Muscle of back (tissue), 13 donors: ENCODE measurements at places on chromosomes 12 and 14. TPM values are rescaled to one million over a fixed set of nuclear protein-coding genes. Genes with fewer than 3 reads are reported as not detected.

DNA sequence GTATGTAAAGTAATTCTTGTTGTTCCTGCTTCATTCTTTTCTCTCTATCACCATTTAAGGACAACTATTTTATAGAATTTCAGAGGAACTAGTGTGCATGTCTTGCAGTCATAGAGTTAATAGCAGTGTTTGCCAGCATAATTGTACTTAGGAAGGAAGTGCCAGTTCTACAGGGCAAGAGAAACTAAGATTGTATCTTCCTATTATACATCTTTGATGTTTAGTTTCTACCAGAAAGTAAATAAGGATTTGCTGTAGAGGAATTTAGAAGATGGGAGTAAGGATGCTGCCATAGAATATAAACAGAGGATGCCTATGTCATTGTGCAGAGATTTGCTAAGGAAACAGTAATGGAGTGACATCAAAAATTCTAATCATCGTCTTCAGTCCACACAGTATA lies 270.9 kb upstream of the NPAS3 start:
- no peak for DNase-seq

The KITLG gene
- 23.2 TPM for polyA plus RNA-seq

DNA sequence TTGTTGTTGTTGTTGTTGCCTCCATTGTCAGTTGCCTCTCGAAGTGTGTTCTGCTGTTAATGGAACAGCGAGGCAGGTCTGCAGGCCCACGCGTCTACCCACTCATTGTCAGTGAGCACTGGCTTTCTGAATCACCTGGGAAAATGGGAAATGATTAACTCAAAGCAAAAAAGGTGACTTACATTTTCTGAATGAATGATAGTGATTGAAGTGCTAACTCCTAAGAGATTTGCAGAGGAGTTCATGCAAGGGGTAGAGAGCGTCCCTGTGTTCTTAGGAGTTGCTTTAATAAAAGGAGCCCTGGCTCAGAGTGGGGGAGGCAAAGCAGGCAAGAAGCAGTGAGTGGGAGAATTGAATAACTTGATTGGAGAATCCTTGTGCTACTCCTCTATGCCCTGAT lies 177.6 kb downstream of the CAND1 start:
- no peak for DNase-seq

DNA sequence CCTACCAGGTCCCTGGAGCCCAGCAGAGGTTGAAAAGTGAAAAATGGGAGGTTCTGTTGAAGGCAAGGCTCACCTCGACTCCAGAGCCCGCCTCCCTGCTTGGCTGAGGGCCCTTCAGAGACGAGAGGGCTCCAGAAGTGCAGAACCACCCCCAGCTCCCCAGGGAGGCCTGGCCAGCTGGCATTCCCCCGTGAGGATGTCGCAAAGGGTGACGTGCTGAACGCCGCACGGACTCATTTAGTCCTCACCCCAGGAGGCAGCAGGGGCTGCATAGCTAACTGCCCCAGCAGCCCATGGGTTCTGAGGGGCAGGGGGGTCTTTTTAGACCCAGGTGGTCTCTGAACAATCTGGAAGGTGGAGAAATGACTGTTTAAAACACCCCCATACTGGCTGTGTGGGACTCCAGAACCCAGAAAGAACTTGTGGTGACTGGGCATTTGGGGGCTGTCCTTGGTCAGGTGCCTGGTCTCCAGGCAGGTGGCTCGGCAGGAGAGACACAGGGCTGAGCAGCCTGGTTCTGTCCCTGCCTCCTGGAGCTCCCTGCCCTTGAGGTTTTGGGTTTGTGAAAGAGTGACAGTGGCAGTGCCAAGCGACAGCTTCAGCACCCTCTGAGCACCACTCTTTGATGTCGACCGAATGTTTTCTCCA lies 32.0 kb downstream of the ANAPC7 start:
- DNase-seq, result no peak

The OVCH1 gene
- 0.57 TPM for polyA plus RNA-seq

GRCh38 chr12:48165089-48165981 lies 8.0 kb upstream of the ASB8 start:
- DNase-seq, result peak; percentile 62

The REM2 gene
- not detected for polyA plus RNA-seq

DNA sequence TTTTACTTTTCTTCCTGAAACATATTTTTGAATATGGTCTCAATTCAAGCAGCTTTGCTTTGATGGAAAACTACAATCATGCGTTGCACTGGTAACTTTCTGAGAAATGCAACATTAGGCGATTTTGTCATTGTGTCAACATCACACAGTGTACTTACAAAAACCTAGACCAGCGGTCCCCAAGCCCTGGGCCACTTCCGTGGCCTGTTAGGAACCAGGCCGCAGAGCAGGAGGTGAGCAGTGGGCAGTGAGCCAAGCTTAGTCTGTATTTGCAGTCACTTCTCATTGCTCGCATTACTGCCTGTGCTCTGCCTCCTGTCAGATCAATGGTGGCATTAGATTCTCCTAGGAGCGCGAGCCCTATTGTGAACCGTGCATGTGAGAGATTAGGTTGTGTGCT lies 163.7 kb upstream of the NOVA1 start:
- DNase-seq, result no peak

DNA sequence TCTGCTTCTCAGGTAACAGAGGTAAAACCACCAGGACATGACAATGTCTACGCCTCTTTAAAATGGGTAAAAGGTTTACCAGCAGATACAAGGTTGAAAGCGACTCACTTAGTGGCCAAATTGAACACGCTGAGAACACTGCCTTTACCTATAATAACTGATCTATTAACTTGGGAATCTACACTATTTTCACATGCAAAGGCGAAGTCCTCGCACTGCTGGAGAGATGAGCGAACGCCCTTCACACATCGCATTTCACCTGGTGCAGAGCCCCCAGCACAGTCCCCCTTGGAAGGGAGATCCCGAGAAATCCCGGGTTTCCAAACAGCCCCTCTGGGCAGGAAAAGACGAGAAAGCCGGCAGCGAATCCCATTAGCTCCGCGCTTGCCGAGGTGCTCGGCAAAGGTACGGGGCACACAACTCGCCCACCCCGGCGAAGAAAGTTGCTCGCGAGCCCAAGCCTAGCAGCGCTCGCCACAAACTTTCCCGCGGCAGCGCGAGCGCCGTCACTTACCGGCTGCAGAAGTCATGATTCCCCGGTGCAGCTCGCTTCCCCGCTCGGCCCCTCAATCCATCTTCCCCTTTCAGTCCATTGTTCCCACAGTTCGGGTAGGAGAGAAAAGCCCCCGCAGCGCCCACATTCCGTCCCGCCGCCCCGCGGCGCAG lies 423 bp downstream of the FGD6 start:
- DNase-seq, result no peak

- DNase-seq, result no peak
Measured at GRCh38 chr12:49969651-49970429, 2.9 kb upstream of the AQP6 start.

GRCh38 chr14:73254247-73255004 lies 17.1 kb downstream of the PAPLN start:
- DNase-seq, result no peak

GRCh38 chr14:95311752-95312151 lies 8.0 kb downstream of the CLMN start:
- DNase-seq, result no peak

GRCh38 chr12:70853326-70853725 lies 67.2 kb downstream of the PTPRR start:
- no peak for DNase-seq

- no peak for DNase-seq
Measured at GRCh38 chr12:1080520-1081223, 89.6 kb downstream of the ERC1 start.

GRCh38 chr14:100533656-100534485 lies 53.3 kb downstream of the BEGAIN start:
- peak; percentile 33 for DNase-seq

The ZDHHC22 gene
- 0.76 TPM for polyA plus RNA-seq

GRCh38 chr12:41856228-41856627 lies 288.4 kb downstream of the GXYLT1 start:
- DNase-seq, result no peak

DNA sequence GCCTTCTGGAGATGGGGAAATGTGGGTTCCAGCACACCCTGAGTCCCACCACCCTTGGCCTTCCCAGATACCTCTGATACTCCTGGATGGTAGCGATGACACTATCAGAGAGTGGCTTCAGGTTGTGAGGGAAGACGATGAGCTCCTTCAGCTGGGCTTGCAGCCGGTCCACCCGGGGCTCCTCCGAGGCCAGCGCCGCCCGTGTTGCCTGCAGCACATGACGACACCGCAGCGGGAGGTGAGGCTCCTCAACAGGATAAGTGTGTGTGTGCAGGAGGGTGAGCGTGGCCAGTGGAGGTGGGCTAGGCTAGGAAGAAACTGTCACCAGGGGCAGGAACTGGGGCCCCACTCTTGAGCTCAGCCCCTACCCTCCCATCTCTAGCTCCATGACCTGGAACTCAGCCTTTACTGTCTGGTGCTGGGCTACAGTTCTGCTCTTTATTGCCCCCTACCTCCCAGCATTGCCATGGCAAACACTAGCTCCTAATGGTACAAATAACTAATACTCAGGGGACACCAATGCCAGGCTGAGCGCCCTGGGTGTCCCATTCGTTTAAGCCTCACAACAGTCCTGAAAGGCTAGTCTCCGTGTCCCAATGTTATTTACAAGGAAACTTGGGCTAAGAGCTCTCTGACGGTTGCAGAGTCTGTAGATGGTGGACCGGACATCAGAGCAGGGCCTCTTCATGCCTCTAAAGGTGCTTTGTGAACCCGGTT lies 64.1 kb downstream of the SYNE3 start:
- DNase-seq, result no peak

The SRRM4 gene
- polyA plus RNA-seq, result 0.12 TPM

- DNase-seq, result no peak
Measured at GRCh38 chr14:93954900-93955849, 21.2 kb downstream of the ASB2 start.

- DNase-seq, result no peak
Measured at GRCh38 chr12:24664161-24664880, 284.6 kb downstream of the BCAT1 start.

- no peak for DNase-seq
Measured at GRCh38 chr12:24488091-24488596, 460.8 kb downstream of the BCAT1 start.

- no peak for DNase-seq
Measured at GRCh38 chr12:105252901-105253300, 16.9 kb upstream of the APPL2 start.
